ENCODE measurements at places on chromosomes 12 and 14.

DNA sequence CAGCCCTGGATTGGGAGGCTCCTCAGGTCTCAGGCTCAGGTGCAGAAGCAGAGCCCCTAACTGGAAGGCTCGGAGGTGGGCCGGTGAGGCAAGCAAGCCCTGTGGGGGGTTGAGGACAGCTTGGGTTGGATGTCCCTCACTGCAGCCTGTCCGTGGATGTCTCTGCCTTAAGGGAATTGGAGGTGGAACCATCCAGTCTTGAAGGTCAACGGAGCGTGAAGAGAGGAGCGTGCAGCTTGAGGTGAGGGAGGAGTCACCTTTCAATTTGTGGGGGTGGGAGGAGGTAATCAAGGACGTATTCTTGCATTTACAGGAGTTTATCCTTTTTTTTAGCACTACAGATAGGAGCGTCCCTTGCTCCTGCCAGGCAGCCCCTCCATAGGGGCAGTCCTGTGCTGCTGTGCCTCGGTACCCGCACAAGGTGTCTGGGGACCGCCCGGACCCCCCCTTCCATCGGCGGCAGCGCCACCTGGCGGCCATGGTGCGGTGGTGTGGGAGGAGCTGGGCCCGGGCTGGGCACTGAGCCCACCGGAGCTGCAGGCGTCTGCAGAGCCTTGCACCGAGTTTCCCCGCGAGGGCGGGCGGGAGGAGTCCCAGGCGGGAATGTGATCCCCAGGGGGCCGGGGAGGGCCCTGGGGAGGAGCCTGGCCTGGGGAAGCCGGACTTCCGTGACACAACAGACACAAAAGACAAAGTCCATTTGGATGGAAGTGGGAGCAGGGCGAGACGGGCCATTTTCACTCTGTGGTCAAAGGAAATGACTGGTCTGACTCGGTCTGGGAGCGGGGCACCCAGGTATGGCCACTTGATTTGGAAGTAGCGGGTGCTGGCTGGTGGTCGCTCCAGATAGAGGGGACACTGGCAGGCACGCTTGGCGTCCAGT, 864 bp downstream of the DNAJC22 start:
- no peak for DNase-seq

- DNase-seq, result no peak
These were observed 170.2 kb upstream of the FOXG1 start for GRCh38 chr14:28596391-28596790.

DNA sequence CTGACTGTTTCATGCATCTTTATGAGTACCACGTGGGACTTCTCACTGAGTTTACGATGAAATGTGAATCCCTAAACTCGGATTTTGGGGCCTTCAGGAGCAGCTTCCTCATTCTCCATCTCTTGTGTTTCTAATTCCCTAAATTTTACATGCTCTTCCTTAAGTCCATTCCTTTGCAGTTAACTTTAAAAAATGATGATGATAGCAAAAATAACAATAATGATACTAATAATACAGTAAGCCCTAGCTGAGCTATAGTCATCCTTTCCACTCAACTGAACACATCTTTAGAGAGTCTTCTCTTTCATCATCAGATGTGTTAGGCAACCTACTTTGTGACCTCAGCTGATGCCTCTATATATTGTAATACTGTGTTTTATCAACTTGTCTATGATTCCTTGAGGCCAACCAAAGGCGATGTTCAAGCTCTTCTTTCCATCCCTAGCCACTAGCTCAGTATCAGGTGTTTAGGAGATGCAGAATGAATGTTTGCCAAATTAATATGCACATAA, 1196.4 kb downstream of the VRK1 start:
- DNase-seq, result no peak

DNA sequence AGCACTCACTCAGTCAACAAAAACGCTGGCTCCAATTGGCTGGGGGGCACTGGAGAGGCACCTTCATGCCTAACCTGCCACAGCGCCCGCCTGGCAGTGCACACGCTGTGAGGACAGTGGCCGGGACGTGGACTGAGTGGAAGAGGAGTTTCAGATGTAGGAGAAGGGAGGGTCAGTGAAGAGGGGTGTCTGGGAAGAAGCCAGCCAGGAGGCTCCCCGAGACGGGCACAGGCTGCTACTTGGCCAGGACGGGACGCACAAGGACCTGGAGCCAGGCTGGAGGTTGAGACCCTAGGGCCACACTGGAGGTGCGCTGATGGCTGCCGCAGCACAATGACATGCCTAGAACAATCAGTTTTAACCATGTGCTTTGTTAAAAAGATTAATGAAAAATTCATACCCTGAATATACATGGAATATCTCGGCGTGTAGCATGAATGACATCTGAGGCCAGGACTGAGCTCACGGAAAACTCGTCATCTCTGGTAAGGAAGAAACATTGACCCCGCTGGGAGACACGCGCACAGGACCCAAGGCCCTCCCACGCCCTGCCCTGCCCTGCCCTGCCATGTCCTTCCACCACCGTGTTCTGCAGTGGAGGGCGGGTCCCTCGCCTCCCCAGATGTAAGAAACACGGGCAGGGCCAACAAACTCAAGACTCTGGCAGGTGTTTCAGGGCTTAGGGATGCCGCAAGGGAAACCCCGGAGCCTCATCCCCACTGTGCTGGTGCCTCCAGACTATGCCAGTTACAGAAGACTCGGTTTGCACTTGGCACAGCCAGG, 25.0 kb downstream of the AMN start:
- no peak for DNase-seq
